ENCODE measurements at places on chromosomes 12 and 14.

DNA sequence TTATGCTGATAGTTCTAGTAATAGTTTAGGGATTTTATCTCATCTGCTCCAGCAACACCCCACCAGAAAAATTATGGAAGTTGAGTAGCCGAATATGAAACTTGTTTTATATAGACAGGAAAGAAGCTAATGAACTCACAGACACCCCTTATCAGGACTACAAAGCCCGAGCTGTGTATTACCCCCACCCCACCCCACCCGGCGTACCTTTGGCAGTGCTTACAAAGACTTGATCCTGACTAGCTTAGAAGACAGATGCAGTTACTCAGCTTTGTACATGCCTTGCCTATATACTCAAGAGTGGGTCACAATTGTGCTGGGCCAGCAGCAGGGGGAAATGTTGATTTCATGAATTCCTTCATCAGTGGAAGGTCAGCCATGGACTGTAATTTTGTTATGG is 22.4 kb downstream of the PROX2 start:
- no peak for DNase-seq

GRCh38 chr14:50272498-50272897 is 39.5 kb downstream of the L2HGDH start:
- DNase-seq = no peak

DNA sequence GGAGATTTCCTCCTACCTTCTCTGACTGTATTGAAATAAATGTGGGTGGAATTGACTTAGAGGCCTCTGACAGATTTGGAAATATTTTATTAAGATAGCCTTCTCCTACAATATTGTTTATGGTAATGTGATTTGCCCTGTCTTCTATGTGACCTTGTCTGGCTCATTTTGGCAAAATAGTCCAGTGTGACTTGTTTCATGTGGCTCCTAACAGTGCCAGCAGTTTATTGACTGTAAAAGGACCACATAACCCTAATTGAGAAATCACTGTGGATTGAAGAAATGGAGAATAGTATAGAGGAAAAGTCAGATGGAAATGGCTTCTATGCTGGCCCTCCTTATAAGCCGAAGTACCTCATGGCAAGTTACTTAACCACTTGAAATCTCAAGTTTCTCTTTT is 170.9 kb upstream of the PTPRQ start:
- no peak for DNase-seq

- no peak for DNase-seq
Observed at GRCh38 chr12:18323159-18323558, 61.8 kb downstream of the PIK3C2G start.

- DNase-seq = no peak
Observed at GRCh38 chr14:22898302-22899090, 15.5 kb downstream of the REM2 start.

- DNase-seq = no peak
Observed at GRCh38 chr12:123614110-123614509, 12.2 kb downstream of the DDX55 start.

GRCh38 chr12:28110329-28110728 is 79.9 kb upstream of the CCDC91 start:
- peak; percentile 2 for DNase-seq

GRCh38 chr12:52687497-52688385 is 7.5 kb upstream of the KRT1 start:
- no peak for DNase-seq

GRCh38 chr14:91332171-91332985 is 85.2 kb downstream of the CCDC88C start:
- DNase-seq = no peak

- no peak for DNase-seq
Observed at GRCh38 chr12:47776471-47777143, 3.6 kb downstream of the SLC48A1 start.

- no peak for DNase-seq
Observed at GRCh38 chr14:38929416-38929815, 173.6 kb downstream of the SEC23A start.

Data from H7 (cell line).